Bladder microvascular endothelial cell (primary cell): ENCODE measurements at places on chromosomes 7 and 10. TPM values are rescaled to one million over a fixed set of nuclear protein-coding genes. Genes with fewer than 3 reads are reported as not detected.

KCNIP2 gene
- 0.31 and 0.65 TPM in 2 replicates for total RNA-seq

FAM237B gene
- total RNA-seq, result not detected in 2 replicates

NKX1-2 gene
- not detected in 2 replicates for total RNA-seq

CRPPA gene
- total RNA-seq, result 0.97 and 2.1 TPM in 2 replicates

UTF1 gene
- not detected in 2 replicates for total RNA-seq

CDK14 gene
- total RNA-seq, result 4.2 and 4.3 TPM in 2 replicates

PON1 gene
- under 0.01 TPM in 1 of 2 replicates, not detected in the other for total RNA-seq

PNLIPRP3 gene
- total RNA-seq, result not detected in 2 replicates

SLC18A3 gene
- total RNA-seq, result not detected in 2 replicates

CLDN3 gene
- 0.32 and 2.6 TPM in 2 replicates for total RNA-seq

LEP gene
- not detected in 2 replicates for total RNA-seq

GOLGA7B gene
- total RNA-seq, result not detected in 2 replicates

TMEM139 gene
- total RNA-seq, result 0.19 TPM in 1 of 2 replicates, not detected in the other

DCLRE1A gene
- 5.2 and 9.1 TPM in 2 replicates for total RNA-seq

GNAT3 gene
- total RNA-seq, result not detected in 2 replicates

BTBD16 gene
- not detected in 2 replicates for total RNA-seq

NKX2-3 gene
- total RNA-seq, result under 0.01 TPM in 1 of 2 replicates, not detected in the other

VPS37D gene
- total RNA-seq, result 1.6 and 2.4 TPM in 2 replicates

RGR gene
- total RNA-seq, result not detected in 2 replicates

CLEC5A gene
- not detected in 2 replicates for total RNA-seq

ECHDC3 gene
- total RNA-seq, result 2.1 and 8.7 TPM in 2 replicates

TSPAN13 gene
- 44.4 and 60.0 TPM in 2 replicates for total RNA-seq

KNDC1 gene
- under 0.01 TPM in 1 of 2 replicates, not detected in the other for total RNA-seq

LHPP gene
- total RNA-seq, result 3.8 and 4.4 TPM in 2 replicates

DIP2C gene
- 2.9 and 10.7 TPM in 2 replicates for total RNA-seq

DNAH11 gene
- 0.31 and 0.65 TPM in 2 replicates for total RNA-seq

HTR5A gene
- total RNA-seq, result not detected in 2 replicates

RBM20 gene
- 4.0 TPM in 1 of 2 replicates, not detected in the other for total RNA-seq

C10orf88 gene
- 9.1 and 21.5 TPM in 2 replicates for total RNA-seq

PAXIP1 gene
- 4.4 and 9.6 TPM in 2 replicates for total RNA-seq

CALN1 gene
- 0.06 TPM in 1 of 2 replicates, not detected in the other for total RNA-seq

NPSR1 gene
- total RNA-seq, result not detected in 2 replicates

CYP2E1 gene
- total RNA-seq, result 0.16 and 0.63 TPM in 2 replicates

ELOVL3 gene
- total RNA-seq, result not detected in 2 replicates

ACADSB gene
- total RNA-seq, result 2.1 and 4.0 TPM in 2 replicates

SFTPA1 gene
- total RNA-seq, result not detected in 2 replicates

CFAP43 gene
- total RNA-seq, result under 0.01 TPM in 1 of 2 replicates, not detected in the other

GOT1 gene
- total RNA-seq, result 19.5 and 20.4 TPM in 2 replicates

ZNF425 gene
- total RNA-seq, result 1.3 and 2.1 TPM in 2 replicates

TRUB1 gene
- 15.2 and 28.3 TPM in 2 replicates for total RNA-seq

EFCAB10 gene
- 0.25 TPM in 1 of 2 replicates, not detected in the other for total RNA-seq

UNC5B gene
- total RNA-seq, result 5.3 and 24.8 TPM in 2 replicates

ACTR3C gene
- 0.16 and 5.4 TPM in 2 replicates for total RNA-seq

VAX1 gene
- not detected in 2 replicates for total RNA-seq

CDHR3 gene
- total RNA-seq, result 0.81 and 1.2 TPM in 2 replicates

ETV1 gene
- 2.6 and 4.5 TPM in 2 replicates for total RNA-seq
